Activated CD8-positive, alpha-beta T cell treated with anti-CD3 and anti-CD28 coated beads, Interleukin-2, amount 10 ng/mL, durations not matched to agents 7 days and 5 days (primary cell): ENCODE measurements at places on chromosomes 2 and 18.

- no peak for DNase-seq
Measured at GRCh38 chr2:19086231-19086651, 272.2 kb downstream of the OSR1 start.

GRCh38 chr2:228628682-228629081 lies 447.2 kb upstream of the SPHKAP start:
- DNase-seq, result no peak

- DNase-seq, result no peak
Measured at GRCh38 chr2:15580451-15580850, 11.2 kb upstream of the DDX1 start.

GRCh38 chr18:3323900-3324299 lies 62.0 kb downstream of the MYL12B start:
- no peak for DNase-seq

DNA sequence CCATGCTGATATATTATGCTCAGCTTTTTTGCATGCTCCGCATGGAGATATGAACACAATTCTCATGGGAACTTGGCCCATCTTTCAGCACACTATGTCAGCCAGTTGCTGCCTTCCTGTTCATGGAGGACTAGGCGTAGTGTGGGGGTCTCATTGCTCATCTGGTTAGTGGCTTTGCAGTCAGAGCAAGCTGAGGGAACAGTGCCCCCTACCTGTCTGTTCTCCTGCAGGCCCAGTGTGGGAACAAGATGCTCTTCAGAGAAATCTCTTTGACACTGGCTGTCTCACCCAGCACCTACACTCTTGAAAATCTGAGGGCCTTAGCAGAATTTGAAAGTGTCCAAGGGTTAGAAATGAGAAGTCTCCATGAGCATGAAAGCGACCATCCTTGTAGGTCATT lies 47.1 kb downstream of the SPTBN1 start:
- peak; percentile 54 for DNase-seq

GRCh38 chr2:130373808-130374365 lies 18.0 kb downstream of the PTPN18 start:
- no peak for DNase-seq

- no peak for DNase-seq
Measured at GRCh38 chr18:23330423-23330822, 122.7 kb upstream of the RIOK3 start.

DNA sequence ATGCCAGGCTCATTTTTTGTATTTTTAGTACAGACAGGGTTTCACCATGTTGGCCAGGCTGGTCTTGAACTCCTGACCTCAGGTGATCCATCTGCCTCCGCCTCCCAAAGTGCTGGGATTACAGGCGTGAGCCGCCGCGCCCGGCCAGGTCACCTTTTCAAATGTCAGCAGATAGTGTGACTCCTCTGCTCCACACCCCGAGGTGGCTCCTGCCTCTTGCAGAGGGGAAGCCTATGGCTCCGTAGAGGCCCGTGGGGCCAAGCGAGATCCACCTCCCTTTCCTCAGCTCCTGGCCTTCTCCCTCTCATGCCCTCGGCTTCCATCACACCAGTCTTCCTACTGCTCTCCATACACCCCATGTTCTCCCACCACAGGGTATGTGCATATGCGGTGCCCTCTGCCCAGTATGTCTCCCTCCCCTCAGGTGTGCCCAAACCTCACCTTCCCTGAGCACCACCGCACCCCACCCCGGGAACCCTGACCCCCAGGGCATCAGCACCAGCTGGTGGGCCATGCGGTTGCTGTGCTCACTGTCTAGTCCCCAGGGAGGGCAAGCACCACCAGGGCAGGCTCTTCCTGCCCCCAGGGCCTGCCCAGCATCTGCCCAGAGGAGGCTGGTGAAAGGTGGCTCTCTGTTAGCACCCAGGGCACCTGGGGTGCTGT lies 10.7 kb downstream of the GPR17 start:
- DNase-seq, result no peak

GRCh38 chr18:75455249-75456198 lies 28.0 kb upstream of the SMIM21 start:
- DNase-seq, result no peak

- DNase-seq, result no peak
Measured at GRCh38 chr2:231296401-231296974, 98.1 kb downstream of the ARMC9 start.

DNA sequence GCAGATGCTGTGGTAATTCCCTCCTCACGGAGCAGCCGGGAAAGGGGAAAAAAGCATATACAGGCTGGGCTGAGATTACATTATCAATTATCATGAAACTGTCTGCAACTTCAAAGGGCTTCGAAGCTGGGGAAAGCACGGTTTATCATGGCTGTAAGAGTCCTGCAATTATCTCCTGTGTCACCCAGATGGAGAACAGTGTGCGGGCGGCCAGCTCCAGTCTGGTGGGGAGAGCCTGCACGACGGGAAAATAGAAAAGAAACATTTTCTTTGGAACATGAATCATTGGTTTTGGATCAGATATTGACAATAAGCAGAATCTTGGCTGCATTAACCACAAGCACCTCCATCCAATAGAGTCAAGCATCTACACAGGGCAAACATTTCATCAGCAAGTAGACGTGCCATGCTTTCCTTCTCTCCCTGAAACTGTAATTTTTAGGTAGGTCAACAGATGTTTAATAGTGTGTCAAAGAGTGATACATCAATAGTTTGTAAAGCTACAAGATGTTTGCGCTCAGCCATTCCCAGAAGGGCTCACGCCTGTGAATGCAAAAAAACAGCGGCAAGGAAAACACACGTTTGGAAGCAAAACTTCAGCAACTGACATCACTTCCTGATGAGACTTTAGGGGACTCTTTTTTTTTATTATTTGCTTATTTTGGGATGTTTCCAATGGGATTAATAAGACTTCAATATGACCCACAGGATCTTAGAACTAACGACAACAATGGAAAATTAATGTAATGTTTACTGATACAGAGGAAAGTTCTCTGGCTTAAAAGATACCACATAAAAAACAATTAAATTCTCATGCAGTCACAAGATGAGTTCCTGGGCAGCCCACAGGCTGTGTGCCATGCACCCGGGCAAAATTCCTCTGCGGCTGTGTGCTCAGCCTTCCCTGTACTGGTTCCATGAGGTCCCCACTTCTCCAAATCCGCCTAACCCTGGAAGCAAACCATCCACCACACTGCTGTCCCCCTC lies 111.0 kb upstream of the SALL3 start:
- DNase-seq, result no peak

GRCh38 chr2:231780123-231780908 lies 766 bp downstream of the PDE6D start:
- DNase-seq, result peak; percentile 30

DNA sequence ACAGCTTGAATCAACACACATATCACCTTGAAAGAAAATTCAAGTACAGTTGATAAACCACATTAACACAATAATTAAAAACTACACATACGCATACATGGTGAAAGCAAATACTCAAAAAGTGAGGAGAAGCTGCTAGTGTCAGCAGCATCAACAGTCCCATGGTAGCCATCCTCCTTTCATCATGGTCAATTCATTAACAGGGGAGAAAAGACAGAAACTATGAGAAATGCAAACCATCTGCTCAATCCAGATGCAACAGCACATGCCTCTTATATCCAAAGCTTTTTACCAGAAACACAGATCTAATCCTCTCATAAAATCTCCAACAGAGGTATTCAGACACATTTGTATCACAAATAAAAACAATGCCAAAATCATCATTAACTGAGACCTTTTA lies 81.9 kb upstream of the CHRNA1 start:
- no peak for DNase-seq

- DNase-seq, result no peak
Measured at GRCh38 chr2:160321006-160321405, 120.9 kb upstream of the ITGB6 start.

DNA sequence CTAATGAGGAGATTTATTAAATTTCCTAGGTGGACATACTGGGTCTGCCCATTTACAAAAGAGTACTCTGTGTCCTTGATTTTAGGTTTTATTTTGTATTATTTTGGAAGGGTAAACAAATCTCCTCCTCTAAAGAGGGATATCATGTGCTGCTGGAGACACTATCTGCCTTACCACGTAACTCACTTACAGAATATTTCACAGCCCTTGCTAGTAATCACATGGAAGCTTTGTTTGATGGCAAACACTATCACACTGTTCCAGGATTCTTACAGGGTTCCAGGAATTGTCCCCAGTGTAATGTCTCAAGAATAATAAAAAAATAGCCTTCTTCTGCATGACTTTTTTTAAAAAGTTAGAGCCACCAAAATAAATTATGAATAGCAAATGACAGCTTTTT lies 29.2 kb upstream of the ACVR1C start:
- no peak for DNase-seq

DNA sequence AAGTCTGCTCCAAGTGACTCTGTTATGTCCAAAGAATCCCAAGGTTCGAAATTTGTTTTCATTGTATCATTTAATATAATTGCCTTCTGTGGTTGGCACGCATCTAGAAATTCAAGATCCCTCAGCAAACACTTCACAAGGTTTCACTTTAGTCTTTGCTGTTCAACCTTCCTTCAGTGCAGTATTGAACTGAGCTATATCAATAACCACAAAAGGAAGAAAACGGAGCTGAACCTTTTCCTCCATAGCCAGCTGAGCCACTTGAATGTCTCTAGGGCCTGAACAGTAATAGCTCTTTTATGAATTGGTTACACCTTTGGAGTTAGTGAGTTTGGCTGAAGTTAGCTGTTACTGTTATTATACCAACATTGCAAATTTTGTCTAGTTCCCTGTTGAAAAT lies 357.7 kb upstream of the HNRNPA3 start:
- DNase-seq, result no peak

- DNase-seq, result no peak
Measured at GRCh38 chr2:15797939-15798281, 142.4 kb upstream of the MYCN start.

DNA sequence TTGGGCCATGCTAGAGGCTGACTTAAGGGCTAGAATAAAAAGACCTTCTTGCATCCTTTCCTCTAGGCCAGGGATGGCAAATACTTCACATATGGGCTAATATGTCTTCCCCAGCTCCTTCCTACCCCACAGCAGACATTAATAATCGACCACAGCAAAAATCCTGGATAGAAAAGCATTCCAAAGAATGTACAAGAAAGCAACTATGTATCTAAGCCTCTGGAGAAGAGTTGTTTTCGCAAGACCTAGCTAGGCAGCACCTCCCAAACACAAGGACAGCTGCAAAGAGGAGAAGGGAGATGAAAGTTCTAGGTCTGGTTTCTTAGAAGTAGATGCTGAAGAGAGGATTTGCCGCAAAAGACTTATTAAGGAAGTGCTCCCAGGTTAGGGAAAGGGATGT lies 372.6 kb downstream of the SLC4A3 start:
- no peak for DNase-seq

GRCh38 chr2:26073830-26074229 lies 39.9 kb downstream of the RAB10 start:
- no peak for DNase-seq

- no peak for DNase-seq
Measured at GRCh38 chr2:128779301-128780095, 460.8 kb upstream of the HS6ST1 start.

DNA sequence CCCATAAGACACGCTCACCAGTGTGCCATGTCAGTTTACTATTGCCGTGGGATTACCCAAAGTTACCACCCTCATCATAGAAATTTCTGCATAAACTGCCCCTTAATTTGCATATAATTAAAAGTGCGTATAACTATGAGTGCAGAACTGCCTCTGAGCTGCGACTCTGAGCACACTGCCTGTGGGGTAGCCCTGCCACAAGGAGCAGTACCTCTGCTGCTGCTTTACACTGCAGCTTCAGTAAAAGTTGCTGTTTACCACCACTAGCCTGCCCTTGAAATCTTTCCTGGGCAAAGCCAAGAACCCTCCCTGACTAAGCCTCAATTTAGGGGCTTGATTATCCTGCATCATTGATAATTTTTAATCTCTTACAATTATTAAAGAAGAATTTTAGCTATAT lies 213.9 kb upstream of the MAP2 start:
- DNase-seq, result no peak

DNA sequence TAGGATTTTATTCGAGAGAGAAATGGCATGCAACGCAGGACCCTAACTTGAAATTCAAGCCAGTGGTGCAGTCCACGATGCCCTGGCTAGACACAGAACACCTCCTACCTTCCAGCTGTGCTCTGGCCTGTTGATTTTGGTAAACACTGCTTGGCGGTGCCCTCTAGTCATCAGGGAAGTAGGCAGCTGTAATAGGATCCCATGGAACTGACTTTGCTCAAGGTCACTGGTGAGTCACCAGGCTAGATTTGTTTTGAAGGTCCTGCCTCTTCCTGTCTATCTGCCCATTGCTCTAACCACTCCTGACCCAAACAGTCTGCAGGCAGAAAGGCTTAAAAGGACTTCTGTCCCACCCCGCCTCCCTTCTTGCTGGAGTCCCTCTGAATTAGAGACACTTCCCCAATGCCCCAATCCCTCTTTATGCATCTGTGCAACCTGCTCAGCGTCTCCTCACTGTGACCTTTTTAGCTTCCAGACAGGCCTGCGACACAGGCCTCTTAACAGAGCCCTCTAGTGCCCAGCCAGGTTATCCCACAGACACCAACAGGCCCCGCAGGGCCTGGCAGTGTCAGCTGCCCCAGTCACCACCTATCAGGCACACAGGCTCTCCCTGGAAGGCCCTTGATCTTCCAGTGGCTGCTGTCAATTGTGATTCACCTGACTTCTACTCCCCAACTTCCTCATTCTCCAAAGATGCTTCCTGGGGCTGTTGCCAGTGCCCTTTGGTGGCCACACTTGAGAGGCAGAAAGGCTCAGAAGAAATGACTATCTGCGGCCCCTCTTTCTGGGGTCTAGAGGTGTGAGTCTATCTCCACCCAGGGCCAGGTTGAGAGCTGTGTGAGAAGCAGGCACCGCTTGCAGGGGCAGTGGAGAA lies 5.2 kb downstream of the TMEM127 start:
- DNase-seq, result peak; percentile 57

- DNase-seq, result no peak
Measured at GRCh38 chr18:73684647-73685046, 463.0 kb downstream of the FBXO15 start.

- no peak for DNase-seq
Measured at GRCh38 chr2:217520356-217521010, 482.3 kb downstream of the TNS1 start.

DNA sequence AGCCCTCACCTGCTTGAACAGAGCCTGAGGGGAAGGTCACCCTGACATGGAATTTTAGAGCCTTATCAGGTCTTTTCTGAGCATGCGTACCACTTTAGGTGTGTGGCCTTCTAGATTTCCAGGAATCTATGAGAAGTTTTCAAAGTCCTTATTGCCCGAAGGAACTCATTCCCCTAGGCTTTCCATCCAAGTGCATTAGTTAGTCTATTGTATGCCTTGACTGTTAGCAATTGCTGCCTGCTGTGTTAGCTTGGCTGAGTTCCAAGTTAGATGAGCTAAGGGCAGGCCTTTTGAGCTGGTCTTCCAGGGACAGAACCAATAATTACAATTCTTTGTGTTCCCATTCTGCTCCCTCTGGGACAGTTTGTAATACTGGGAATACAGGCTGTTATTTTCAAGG lies 30.8 kb upstream of the PUM2 start:
- no peak for DNase-seq
